ENCODE measurements at places on chromosomes 11 and 22. TPM values are rescaled to one million over a fixed set of nuclear protein-coding genes. Genes with fewer than 3 reads are reported as not detected.

DNA sequence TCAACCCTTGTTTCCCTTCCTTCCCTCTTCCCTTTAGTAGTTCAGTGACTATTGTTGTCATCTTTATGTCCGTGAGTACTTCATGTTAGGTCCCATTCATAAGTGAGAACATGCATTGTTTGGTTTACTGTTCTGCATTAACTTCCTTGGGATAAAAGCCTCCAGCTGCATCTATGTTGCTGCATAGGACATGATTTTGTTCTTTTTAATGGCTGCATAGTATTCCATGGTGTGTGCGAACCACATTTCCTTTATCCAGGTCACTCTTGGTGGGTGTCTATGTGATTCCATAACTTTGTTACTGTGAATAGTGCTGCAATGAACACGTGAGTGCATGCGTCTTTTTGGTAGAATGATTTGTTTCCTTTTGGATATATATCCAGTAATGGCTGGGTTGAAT is 163.3 kb downstream of the FBXO7 start:
- DNase-seq = no peak

GRCh38 chr11:120141113-120141767 is 3.3 kb upstream of the TRIM29 start:
- DNase-seq = no peak

LIMK2 gene
- total RNA-seq = 54.5 TPM

DNA sequence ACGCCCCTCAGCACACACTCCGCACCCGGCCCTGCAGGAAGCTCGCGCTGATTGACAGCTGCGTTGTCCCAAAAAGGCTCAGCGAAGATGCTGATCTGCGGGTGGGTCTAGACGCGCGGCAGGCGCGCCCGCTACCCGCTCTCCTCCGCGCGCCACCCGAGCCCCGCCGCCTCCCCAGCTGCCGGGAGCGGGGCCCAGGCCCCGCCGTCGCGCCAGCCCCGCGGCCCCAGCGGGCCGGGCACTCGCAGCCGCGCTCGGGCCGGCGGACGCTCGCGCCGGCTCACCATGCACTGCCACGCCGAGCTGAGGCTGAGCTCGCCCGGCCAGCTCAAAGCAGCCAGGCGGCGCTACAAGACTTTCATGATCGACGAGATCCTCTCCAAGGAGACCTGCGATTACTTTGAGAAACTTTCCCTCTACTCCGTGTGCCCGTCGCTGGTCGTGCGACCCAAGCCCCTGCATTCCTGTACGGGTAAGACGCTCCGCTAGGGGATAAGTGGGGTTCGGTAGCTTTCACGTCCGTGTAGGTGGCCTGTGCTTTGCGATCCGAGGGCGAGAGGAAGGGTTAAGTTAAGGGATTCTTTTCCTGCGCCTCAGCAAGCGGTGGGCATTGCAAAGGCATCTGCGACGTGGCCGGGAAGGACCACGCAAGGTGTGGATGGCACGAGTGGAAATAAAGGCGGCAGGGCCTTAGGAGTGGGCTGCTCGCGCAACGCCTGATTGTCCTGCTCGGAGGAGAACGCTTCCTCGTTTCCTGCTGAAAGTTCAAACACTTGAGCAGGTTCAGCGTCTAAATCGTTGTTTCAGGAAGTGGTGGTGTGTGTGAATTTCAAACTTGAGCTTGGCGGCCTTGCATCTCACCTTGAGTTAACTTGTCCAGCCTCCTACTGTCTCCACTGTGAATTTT is at the start of gene BARX2:
Gene BARX2 (plus strand): TSS at position 98 of the 907 bp plus-strand sequence. CDS start 188 bp downstream, at position 286.
- DNase-seq = peak; percentile 24

SLC17A6 gene
- total RNA-seq = not detected

DNA sequence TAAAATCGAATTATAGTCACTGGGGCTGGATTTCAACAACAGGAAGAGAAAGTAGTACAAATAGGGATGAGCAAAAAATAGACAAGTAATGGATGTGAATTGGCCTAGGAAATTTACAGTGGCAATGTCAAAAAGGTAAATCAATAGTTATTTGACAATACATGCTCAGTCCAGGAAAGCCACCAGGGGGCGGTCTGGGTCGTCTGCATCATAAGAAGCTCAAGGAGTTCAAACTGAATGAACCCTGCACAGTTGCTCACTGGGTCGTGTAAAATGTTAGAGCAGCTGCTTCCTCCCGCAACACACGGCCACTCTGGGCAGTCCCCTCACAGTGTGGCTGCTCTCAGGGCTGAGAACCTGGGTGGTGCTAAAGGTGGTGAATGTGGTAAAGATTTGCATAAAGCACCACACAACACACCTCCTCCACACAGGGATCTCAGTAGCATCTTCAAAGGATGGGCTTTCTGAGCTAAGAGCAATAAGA is 85.9 kb downstream of the ZNF280B start:
- DNase-seq = peak; percentile 82

FIBIN gene
- total RNA-seq = not detected

NPTXR gene
- total RNA-seq = 1.2 TPM

GRCh38 chr11:86800076-86800959 is at the start of gene PRSS23:
Gene PRSS23 (plus strand): TSS chr11:86800542. CDS start chr11:86807644, 7,102 bp downstream.
- DNase-seq = peak; percentile 27

SOX10 gene
- not detected for total RNA-seq

DNA sequence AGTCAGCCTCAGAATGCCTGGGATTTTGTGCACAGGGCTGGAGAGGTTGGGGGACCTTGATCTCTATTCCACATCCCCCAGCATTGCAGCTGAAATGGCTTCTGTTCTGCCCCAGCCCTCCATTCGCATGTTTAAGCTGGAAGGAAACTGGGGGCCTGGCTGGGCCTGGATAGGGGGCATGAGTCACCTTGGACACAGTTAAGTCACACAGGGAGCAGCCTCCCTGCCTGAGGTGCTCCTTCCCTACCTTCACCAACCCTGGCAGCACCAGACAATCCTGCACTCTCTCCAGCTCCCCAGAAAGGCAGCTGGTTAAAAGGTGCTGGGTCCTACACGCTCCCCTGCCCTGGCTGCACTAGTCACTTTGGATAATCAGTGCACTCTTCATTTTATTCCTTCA is 763 bp downstream of the SMIM45 start:
- DNase-seq = no peak

DNA sequence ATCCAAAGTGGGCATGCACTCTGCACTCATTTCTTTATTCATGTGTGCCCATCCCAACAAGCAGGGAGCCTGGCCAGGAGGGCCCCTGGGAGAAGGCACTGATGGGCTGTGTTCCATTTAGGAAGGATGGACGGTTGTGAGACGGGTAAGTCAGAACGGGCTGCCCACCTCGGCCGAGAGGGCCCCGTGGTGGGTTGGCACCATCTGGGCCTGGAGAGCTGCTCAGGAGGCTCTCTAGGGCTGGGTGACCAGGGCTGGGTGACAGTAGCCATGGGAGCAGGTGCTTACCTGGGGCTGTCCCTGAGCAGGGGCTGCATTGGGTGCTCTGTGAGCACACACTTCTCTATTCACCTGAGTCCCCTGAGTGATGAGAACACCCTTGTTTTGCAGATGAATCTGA is 129.3 kb upstream of the B3GAT1 start:
- no peak for DNase-seq

GRCh38 chr11:106468086-106468485 is 390.6 kb downstream of the AASDHPPT start:
- no peak for DNase-seq

- DNase-seq = no peak
Measured at GRCh38 chr22:43159484-43160178, 8.3 kb downstream of the TSPO start.

DNA sequence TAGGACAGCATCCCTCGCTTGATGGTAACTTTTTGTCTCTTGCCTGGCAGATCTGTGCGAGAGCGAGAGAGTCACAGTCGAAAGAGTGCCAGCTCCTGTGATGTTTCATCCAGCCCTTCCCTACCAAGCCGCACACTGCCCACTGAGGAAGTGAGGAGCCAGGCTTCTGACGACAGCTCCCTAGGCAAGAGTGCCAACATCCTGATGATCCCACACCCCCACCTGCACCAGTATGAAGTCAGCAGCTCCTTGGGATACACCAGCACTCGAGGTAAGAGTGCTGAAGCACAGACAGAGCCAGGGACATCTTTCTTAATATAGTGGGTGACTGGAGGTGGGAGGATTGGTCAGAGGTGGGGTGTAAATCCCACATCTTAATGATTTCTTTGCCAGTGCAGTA is 61.1 kb downstream of the DEPDC5 start:
- no peak for DNase-seq

GRCh38 chr11:17721242-17721999 is 2.0 kb downstream of the MYOD1 start:
- DNase-seq = no peak

MYBPC3 gene
- not detected for total RNA-seq

- no peak for DNase-seq
Measured at GRCh38 chr11:130389335-130389935, 39.0 kb downstream of the ADAMTS8 start.

DNA sequence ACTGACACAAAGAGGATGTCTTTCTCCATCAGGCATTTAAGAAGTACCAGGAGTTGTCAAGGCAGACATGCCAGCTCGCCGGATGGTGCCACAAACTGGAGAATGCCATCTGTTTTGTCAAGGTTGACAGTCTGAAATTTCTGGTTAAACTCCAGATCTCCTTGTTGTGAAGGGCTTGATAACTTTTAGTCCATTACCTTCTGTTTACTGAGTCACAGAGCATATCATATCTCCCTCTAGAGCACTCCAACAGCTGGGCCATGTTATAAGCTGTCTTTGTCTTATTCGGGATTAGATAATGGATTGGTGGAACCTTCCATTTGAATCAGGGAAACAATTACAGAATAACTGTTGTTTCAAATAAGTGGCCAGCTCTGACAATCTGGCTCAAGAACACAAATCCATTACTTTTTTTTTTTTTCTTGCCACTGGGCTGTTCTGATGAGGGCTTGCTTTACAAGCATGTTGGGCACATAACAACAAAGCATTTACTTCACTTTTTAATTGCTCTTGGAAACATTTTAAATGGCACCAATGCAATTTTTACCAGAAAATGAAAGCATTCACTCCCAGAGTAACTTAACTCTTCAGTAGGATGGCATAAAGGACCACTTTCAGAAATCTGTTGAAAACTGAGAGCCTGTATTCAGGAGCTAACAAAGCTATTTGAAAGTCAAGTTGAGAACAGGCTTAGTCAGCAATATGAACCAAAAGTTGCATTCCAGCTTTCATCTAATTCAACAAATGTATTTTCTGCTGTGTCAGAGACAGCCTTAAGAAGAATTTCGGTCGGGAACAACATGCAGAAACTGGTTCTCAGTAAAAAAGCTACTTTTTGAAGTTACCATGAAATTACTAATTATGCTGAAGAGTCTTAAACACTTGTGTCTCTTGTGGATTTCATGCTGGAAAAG is 227.6 kb upstream of the PITPNB start:
- DNase-seq = no peak

ZNF70 gene
- 2.0 TPM for total RNA-seq

RNF26 gene
- 38.8 TPM for total RNA-seq

- no peak for DNase-seq
Measured at GRCh38 chr11:17593466-17594245, 46.6 kb downstream of the OTOG start.

- no peak for DNase-seq
Measured at GRCh38 chr11:19882356-19882755, 169.7 kb downstream of the NAV2 start.

MRGPRE gene
- not detected for total RNA-seq

MS4A4E gene
- total RNA-seq = not detected

GRCh38 chr11:73812234-73812633 is 24.6 kb downstream of the MRPL48 start:
- no peak for DNase-seq

DNA sequence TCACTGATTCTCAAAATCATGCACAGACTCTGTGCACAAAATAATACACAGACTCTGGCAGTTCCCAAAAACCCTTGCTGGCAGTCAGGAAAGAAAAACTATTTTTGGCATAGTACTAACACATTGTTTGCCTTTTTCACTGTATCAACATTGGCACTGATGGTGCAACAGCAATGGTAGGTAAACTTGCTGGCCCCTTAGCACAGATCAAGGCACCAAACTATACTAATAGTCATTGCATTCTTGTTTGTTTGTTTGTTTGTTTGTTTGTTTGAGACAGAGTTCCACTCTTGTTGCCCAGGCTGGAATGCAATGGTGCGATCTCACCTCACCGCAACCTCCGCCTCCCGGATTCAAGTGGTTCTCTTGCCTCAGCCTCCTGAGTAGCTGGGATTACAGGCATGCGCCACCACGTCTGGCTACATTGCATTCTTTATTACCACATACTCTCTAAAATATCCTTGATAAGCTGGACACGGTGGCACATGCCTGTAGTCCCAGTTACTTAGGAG is 81.0 kb upstream of the SLC6A5 start:
- no peak for DNase-seq

DNA sequence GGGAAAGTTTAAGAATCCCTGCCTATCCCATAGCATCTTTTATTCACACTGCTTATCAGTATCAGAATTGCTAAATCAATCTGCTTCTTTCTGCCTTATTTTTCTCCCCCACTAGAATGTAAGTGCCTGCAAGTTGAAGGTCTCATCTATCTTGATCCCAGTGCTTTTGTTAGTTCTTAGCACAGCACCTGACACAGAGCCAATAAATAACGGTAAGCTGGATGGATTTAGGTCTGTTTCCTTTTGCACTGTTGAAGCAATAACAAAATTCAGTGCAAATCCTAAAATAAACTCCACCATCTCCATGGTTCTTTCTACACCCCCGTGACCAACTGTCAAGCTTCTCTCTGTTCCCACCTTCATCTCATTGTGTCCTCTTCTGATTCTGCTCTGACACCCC is 36.7 kb upstream of the CD44 start:
- DNase-seq = no peak

MS4A8 gene
- total RNA-seq = not detected
